PC-3 (cell line): ENCODE measurements at places on chromosomes 3 and 15.

GRCh38 chr3:133661454-133662277 is at the start of gene TOPBP1:
Gene TOPBP1 (minus strand): TSS chr3:133661941. CDS start chr3:133661127, 814 bp downstream.
- peak; percentile 72 for DNase-seq

- DNase-seq: peak; percentile 81
Observed at GRCh38 chr3:40179016-40179415, 130.5 kb upstream of the EIF1B start.

DNA sequence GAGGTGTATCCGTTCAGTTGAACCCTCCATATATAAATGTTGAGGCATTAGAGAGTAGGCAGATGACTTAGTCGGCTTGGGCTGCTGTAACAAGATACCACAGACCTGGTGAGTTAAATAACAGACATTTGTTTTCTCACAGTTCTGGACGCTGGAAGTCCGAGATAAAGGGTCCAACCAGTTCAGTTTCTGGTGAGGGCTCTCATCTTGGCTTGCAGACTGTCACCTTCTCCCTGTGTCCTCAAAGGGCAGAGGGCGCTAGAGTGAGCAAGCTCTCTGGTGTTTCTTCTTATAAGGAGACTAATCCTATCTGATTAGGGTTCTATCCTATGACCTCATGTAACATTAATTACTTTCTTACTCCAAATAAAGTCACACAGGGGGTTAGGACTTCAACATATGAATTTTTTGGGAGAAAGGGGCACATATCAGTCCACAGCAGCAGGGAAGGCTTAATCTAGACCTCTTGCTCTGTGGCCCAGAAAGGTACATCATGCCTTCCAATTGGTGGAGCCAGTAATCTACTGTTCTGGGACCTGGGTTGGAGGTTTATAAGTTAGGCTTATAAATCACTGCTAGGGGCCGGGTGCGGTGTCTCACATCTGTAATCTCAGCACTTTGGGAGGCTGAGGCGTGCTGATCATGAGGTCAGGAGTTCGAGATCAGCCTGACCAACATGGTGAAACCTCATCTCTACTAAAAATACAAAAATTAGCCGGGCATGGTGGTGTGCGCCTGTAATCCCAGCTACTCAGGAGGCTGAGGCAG is 26.3 kb upstream of the SLC28A2 start:
- no peak for DNase-seq

- DNase-seq: no peak
Observed at GRCh38 chr15:81758818-81759284, 287.0 kb downstream of the MEX3B start.

- no peak for DNase-seq
Observed at GRCh38 chr3:151227266-151227806, 24.3 kb upstream of the GPR171 start.

GRCh38 chr3:149586871-149587270 is 71.0 kb downstream of the WWTR1 start:
- DNase-seq: peak; percentile 97

DNA sequence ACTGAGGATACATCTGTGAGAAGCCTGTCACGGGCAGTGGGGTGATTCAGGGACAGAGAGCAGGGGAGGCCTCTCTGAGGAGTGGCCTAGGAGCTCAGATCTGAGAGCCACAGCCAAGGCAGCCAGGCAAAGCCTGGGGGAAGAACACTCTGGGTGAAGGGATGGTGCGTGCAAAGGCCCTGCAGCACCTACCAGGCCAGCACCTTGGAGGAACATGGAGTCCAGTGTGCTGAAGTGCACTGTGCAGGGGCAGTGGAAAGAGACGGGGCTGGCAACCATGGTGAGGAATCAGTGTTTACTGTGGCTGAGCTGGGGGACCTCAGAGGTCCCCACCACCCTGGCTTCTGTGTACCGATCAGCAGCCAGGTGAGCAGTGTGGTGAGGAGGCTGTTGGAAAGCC is 48.0 kb downstream of the NUP210 start:
- no peak for DNase-seq

DNA sequence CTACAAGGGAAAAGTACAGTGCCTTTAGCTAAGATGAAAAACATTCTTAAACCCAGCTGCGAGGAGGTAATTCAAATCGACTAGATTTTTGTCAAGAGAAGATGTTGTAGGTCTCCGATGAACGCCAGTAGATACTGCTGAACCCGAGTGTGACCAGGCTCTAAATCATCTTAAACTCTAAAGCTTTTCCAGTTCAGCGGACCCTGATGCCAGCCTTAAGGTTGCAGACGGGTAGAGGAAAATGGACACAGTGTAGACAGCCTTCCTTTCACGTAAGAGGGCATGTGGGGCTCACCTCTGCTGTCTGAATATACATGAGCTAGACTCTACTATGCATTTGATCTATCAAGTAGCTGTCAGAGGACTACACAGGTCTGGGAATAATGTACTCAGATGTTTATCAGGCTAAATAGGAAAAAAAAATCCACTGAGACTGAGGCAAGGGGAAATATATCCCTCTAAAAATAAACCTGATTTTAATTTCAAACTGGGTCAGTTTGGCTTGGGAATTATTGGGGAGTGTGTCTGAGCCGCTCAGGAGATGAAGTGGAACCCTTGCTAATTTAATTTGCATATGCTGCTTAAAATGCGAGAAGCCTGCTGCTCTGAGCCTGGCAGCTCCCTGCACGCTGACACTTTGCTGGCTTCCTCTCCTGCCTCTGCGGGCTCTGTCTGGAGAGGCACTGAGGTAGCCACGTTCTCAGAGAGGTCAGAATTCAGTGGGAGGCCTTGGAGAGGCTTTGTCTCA is 151.9 kb downstream of the CADPS start:
- no peak for DNase-seq

GRCh38 chr15:62165104-62165792 is at the start of gene C2CD4B:
Gene C2CD4B (minus strand): TSS chr15:62165285. CDS start chr15:62164984, 301 bp downstream.
- no peak for DNase-seq

DNA sequence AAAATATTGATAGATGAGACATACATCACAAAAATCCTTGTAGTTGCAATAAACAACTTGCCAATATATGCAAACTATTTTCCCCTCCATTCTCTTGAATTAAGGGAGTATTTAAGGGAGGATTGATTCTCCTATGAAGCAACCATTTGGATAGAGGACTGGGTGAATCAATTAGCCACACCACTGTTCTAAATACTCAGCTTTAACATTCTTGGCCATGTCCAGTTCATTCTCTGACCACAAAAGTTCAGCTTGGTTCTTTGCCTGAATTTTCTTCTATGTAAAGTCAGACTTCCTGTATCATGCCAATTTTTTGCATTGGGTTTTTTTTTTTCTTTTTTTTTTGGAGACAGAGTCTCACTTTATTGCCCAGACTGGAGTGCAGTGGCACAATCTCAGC is 15.8 kb upstream of the SEC11A start:
- no peak for DNase-seq

- no peak for DNase-seq
Observed at GRCh38 chr3:10890665-10891064, 74.6 kb downstream of the SLC6A11 start.

- no peak for DNase-seq
Observed at GRCh38 chr15:100949691-100950090, 30.5 kb downstream of the LRRK1 start.

DNA sequence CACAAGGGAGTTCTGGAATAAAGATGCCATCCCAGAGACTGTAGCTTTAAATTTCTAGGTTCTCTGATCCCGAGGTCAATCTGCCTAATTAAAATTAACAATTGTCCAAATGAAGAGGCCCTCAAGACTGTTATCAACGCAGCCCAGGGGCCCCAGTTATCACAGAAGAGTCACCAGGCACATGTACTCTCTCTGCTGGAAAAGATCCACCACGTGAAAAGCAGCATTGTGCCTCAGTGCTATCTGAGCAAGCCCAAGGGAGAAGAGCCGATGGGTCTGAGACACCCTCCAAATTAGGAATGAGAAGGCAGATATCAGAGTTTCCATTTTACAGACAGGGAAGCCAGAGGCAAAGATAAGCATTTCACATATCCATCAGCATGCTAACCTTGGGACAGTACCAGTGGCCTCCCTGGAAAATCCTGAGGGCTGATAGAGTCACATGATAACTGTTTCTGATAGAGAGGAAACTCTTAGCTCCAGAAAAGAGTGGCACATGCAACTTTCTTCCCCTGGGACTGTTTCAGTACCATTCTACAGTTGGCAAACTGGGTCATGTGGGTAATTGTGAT is 55.5 kb downstream of the ITGB5 start:
- DNase-seq: no peak

GRCh38 chr3:141286856-141287255 is 55.2 kb downstream of the PXYLP1 start:
- DNase-seq: no peak

DNA sequence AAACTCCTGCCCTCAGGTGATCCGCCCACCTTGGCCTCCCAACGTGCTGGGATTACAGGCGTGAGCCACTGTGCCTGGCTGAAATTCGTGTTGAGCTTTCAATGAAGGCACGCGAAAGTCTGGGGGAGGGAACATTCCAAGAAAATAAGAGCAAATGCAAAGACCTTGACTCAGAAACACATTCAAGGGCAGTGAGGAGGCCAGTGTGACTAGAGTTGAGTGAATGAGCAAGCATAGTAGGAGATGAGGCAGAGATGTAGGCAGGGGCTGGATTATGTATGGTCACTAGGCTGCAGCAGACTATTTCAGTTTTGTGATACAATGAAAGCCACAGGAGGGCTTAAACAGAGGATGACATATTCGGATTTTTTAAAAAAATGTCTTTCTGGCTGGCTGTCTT is 67.0 kb downstream of the SCN11A start:
- no peak for DNase-seq

GRCh38 chr3:171282041-171282440 is 178.2 kb downstream of the TNIK start:
- no peak for DNase-seq

DNA sequence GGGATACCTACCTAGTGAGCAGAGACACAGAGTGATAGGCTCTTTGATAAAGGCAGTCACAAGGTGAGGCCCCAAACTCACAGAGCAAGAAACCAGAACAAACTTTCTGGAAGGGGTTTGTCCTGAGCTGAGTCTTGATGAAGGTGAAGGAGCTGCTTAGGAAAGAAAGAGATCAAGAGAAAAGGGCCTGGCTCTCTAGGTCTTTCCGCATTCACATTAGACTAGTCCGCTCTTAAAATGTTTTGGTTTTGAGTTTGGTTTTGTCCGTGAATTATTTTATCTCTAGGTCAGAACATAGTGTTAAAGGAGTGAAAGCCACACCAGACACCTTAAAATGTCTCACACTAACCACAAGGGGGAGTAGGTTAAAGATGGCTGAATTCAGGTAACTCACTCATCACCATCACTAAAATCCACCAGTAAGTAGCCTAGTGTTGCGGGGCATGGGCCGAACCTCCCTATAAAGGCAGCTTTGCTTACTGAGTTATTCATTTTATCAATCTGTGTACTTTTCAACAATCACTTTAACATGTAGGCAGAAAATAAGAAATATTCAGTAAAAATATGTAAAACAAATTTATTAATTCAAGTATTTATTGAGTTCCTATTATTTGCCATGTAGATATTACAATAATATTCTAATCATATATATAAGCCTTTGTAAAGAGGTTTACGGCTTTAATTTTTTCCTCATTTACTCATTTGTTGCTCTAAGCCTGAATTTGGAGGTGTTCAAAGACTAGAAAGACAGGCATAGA is 121.5 kb upstream of the TSC22D2 start:
- DNase-seq: peak; percentile 80

DNA sequence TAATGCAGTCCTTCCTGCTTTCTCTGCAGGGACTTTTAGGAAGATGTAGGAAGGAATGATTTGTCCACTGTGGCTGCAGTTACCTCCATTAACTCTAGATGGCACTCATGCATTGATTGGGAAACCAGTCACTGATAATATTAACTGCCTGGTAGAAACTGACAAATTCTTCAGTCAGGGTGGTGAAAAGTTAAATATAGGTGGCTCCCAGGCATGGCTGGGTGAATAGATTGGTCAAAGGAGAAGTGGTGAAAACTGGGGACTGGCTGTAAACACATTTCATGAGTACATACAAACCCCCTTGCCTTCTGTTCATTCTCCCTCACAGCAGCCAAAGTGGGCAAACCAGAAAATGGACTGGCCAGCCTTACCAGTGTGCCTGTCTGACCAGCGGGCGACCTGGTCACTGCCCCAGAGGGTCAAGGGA is 333.4 kb downstream of the THSD4 start:
- peak; percentile 90 for DNase-seq

GRCh38 chr15:39110336-39110735 is 470.5 kb upstream of the THBS1 start:
- DNase-seq: no peak
